Activated CD8-positive, alpha-beta T cell treated with anti-CD3 and anti-CD28 coated beads, Interleukin-2, amount 10 ng/mL, durations not matched to agents 7 days and 5 days (primary cell): ENCODE measurements at places on chromosomes 2 and 18.

DNA sequence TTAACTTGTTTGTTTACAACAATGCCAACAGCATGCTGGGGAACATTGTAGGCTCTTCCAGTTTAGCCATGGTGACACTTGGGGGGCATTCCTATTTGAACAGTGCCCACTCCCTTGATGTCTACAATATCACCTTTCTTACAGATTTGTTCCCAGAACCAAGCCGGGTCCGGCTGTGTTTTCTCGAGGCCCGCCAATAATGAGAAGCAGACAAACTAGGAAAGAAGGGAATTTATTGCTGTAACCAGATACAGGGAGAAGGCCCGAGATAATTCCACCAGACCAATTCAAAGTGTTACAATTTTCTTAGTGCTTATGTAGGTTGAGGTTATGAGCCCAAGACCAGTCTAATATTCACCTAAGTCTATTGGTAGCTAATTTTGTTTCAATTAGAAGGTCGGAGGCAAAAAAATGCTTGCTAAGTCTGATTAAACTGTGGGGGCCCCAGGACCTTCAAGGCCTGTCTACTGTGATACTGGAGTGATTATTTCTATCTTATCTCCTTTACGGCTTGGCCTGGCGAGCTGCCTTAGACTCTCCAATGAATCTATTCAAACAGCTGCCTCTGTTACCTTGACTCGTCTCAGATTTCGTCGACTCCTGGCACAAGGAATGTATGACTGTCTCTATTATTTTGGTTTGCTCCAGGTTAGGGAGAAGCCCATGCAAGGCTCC, 59.1 kb upstream of the PSME4 start:
- no peak overlapping the region for H3K4me3 ChIP-seq
- no peak overlapping the region for H3K27ac ChIP-seq
- H3K36me3 ChIP-seq: peaks cover 8% of the 10 kb centered on the region
- peaks cover 2% of the 10 kb centered on the region for H3K27me3 ChIP-seq

- no peak overlapping the region for H3K4me3 ChIP-seq
- no peak for DNase-seq
- no peak overlapping the region for H3K27ac ChIP-seq
Observed at GRCh38 chr2:162478721-162479129, 134.8 kb downstream of the GCA start.

DNA sequence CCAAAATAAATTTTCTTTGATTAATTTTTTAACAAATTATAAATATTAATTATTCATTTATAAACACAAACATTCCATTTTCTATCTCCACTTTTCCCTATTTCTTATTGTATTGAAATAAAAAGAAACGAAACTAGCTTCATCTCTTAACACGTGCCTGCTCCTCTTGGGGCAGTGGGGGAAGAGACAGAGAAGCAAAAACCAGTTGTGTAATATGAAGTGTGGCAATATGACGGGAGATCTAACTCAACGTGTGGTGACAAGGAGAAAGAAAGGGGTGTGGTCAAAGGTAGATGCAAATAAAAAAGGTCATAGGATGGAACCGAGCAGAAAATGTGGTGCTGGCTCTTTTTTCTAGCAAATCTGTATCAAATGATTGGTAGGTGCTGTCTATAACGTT, 106.9 kb upstream of the SLC8A1 start:
- H3K27ac ChIP-seq: no peak overlapping the region
- H3K36me3 ChIP-seq: no peaks in the 10 kb centered on the region
- H3K27me3 ChIP-seq: peaks cover 4% of the 10 kb centered on the region
- H3K4me3 ChIP-seq: no peak overlapping the region
- H3K4me1 ChIP-seq: no peaks in the 10 kb centered on the region

DNA sequence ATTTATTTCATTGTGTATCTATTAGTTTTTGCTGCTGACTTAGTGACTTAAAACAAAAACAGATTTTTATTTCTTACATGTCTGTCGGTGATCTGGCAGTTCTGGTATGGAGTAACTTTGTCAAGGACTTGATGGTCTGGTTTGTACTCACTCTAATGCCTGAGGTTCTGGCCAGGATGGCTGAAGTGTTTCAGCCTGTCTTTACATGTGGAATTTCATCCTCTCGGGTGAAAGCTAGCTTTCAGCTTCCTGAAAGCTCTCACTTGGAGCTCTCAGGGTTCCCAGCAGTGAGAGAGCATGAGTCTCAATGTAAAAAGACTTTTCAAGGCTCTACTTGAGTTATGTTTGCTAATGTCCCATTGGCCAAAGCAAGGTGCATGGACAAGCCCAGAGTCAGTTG, 216.4 kb downstream of the NR4A2 start:
- no peak overlapping the region for H3K27ac ChIP-seq
- no peak overlapping the region for H3K4me3 ChIP-seq
- H3K27me3 ChIP-seq: no peaks in the 10 kb centered on the region
- DNase-seq: no peak

- no peaks in the 10 kb centered on the region for H3K4me1 ChIP-seq
- H3K27me3 ChIP-seq: no peaks in the 10 kb centered on the region
- no peaks in the 10 kb centered on the region for H3K36me3 ChIP-seq
- DNase-seq: no peak
- H3K4me3 ChIP-seq: no peak overlapping the region
Observed at GRCh38 chr2:17355608-17356329, 162.5 kb downstream of the RAD51AP2 start.

GRCh38 chr2:182666674-182667314, 49.3 kb upstream of the DNAJC10 start:
- H3K27me3 ChIP-seq: peaks cover 17% of the 10 kb centered on the region
- DNase-seq: peak; percentile 28
- H3K4me1 ChIP-seq: no peaks in the 10 kb centered on the region
- no peak overlapping the region for H3K27ac ChIP-seq

DNA sequence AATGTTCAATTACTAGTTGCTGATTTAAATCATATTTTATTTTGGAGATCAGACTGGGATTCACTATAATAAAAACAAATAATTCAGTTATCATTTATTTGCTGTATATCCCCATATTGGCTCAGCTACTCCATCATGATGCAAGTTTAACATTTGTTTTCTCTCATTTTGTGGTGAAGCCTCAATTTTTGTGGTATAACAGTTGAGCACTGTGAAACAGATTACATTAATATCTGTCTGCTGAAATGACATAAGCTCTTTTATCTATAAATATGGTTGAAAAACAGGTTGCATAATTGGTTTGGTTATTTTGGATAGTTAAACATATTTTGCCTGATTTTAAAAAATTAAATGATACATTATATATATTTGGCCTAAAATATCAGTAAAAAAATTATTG, 67.7 kb downstream of the DPP4 start:
- no peak overlapping the region for H3K27ac ChIP-seq
- no peak for DNase-seq
- no peak overlapping the region for H3K4me3 ChIP-seq
- peaks cover 90% of the 10 kb centered on the region for H3K36me3 ChIP-seq

DNA sequence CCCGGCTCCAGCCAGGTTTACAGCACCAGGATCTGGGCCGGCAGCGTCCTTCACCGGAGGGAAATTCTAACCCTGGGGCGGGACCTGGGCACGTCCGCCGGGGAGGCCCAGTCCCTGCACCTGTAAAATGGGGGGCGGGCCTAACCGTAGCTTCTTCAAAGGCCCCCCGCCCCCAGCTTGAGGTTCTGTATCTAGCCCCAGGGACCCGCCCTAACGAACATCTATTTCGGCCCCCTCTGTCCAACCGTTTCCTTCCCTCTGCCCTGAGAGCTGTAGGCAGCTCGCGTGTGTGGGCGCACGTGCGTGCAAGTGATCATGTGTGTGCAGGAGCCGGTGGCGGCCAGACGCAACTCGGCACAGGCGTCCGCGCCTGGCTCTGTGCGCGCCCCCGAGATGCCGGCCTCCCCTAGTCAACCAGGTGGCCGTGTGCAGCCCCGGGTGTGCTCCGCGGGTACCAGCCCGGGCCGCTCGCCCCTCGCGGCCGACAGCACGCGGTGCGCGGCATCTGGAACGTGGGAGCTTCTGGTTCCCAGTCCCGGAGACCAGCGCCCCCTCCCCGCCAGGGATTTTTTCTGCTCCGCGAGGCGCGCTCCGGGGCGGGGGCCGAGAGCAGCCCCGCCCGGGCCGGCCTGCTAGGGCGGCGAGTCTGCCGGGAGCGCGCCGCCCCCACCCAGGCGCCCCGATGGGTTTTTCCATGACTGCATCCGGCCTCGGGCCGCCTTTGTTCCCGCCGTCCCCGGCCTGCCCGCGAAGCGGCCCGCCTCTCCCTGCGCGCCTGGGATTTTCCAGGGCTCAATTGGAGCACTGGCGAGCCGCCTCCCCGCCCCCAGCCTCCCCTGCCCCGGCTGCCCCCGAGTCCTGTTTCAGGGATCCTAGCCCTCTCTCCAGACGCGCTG, 21.2 kb downstream of the TEX44 start:
- peak overlapping the region; percentile 96 for H3K27ac ChIP-seq
- peaks cover 57% of the 10 kb centered on the region for H3K4me1 ChIP-seq
- H3K36me3 ChIP-seq: no peaks in the 10 kb centered on the region

DNA sequence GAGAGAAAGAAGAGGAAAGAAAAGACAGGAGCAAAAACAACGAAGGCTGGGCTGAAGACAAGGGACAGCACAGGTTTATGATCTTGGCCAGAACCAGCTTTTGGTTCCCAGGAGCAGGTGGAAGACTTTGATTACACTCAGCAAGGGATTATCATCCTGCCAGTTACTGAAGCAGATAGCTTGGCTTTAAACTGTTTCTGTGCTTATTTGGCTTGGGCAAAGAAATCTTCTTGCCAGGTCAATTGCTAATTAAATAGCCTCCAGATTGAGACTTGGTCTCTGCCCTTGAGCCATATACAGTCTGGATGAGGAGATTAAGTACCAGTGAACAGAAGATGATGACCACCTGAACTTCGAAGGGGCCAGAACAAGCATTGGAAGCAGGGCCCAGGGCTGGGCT, 22.3 kb upstream of the GRP start:
- H3K4me1 ChIP-seq: no peaks in the 10 kb centered on the region
- H3K4me3 ChIP-seq: no peak overlapping the region
- no peak overlapping the region for H3K27ac ChIP-seq
- DNase-seq: no peak
